ENCODE measurements at places on chromosomes 5 and 9.

GRCh38 chr5:1760231-1760630, 39.4 kb downstream of the MRPL36 start:
- DNase-seq = no peak

DNA sequence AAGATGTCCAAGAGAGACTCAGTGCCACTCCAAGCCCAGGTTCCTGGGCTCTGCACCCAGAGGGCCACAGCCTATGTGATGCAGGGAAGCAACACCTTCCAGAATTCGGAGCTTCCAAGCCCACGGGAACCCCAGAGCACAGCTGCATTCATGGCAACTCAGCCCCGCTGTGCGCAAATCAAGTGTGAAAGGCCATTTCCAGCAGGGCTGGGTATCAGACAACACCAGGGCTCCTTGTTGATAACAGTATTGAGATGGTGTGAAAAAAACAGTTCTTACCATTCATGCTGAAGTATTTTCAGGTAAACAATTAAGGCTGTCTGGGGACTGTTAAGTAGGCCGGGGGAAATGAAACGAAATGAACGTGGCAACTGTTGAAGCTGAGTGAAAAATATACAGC, 10.1 kb downstream of the ROR2 start:
- DNase-seq = no peak

- peak; percentile 31 for DNase-seq
Observed at GRCh38 chr5:14342306-14342705, 199.2 kb downstream of the TRIO start.

DNA sequence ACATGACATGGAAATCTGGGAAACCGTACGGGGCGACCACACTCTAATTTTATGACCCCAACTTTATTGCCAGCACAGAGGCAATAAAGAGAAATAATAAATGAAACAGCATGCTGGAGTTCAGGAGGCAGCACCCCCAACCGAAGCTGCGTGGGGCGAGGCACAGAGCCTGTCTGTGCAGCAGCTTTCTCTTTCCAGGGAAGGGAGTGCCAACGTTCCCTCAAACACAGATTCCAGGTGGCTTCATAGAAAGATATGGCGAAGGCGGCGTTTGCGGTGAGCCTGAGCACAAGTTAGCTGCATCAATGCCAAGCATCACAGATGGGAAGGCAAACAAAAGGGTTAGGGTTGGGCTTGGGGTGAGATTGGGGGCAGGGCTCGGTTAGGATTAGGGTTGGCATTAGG, 114.8 kb downstream of the HSD17B3 start:
- no peak for DNase-seq

DNA sequence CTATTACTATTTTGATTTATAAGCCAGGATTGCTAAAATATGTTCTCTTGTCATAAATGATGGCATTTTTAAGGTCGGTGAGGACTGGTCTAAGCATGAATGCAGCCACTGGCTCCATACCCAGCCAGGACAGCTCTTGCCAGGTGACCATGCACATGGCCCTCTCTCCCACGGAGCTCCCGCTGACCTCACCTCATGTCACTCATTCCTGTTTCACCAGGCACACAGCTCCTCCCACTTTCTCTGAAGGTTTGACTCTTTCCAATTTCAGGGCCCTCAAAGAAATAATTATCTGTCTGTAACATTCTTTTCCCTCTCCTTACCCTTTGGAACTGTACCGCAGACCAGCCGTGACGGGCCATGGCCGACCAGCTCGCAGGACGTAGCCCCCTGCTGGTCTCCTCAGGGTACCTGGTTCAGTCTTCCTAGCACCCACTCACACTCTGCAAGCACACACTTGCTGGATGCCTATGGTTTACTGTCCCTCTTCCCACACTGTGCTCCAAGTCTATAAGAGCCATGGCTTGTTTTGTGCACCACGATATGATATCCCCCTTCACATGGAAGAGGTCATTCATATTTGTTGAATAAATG, 72.5 kb downstream of the LIFR start:
- no peak for DNase-seq

All from fibroblast of skin of right quadriceps (primary cell).